ENCODE measurements at places on chromosomes 5 and 9.

DNA sequence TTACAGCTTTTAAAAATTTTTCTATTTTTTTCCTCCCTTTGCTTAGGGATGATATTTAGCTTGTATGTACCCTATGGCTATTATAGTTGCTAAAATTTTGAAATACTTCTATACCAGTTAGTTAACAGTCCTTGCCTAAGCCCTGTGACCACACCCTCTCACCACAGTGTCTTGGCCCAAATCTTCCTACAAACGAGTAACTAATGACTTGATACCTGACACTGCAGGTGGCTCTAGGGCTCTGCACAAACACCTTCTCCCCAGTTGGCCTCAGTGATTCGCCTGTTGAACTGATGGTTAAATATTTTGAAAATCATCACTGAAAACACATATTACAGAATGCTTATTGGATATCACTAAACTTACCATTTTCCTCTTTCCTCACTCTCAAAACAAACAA lies 449.6 kb upstream of the CHD1 start:
- DNase-seq: no peak

DNA sequence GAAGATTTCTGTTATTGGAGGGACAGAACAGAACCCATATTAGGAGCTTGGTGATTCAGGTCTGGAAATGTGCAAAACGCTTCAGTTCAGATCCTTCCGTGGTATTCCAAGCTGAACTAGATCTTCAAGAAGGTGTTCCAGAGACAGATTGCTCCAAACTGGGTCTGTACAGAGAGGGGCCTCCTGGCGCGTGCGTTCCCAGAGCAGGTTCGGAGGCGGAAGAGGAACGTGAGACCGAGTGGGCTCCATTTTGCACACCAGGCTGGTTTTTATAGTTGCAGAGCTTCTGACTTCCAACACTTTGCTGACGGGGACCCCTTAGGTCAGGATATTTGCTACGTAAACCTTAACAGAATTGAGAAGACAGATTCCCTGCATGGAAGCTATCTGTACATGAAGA lies 16.7 kb upstream of the RPL26L1 start:
- DNase-seq: no peak

DNA sequence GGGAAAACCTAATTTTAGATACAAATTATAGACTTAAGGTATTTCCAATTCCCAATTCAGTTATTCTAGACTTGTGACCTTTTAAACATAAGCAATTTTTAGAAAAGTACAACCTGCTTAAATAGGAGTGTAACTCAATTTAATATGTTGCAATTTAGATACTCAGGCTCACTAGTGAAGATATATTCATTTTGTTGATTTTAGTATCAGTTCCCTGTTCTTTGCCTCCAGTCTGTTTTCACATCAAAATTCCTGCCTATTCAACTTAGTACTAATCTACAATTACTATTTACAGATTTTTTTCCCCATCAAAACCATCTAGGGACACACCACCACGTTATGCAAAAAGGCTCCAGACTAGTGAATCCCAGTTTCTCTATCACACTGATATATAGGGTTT lies 30.4 kb downstream of the PWWP2A start:
- no peak for DNase-seq

- peak; percentile 74 for DNase-seq
These were observed 51.1 kb upstream of the SNX2 start for GRCh38 chr5:122723606-122724352.

DNA sequence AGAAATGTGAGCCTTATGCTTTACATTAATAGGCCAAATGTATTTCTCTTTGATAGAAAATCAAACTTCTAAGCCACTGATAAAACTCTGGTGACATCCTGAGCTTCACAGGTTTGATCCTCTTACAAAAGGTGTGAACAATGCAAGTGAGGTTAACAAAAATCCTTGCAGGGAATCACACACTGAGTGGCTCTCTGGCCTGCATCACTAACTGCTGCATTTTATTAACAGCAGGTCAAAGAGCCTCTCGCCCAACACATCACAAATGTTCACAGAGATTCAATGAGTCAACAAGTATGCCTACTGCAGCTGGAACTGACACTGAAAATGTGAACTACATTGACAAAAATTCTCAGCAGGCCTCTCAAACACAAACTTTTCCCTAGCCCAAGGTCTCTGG lies 122.3 kb downstream of the SEMA5A start:
- peak; percentile 31 for DNase-seq

GRCh38 chr5:153704110-153704509 lies 213.6 kb downstream of the GRIA1 start:
- DNase-seq: no peak

DNA sequence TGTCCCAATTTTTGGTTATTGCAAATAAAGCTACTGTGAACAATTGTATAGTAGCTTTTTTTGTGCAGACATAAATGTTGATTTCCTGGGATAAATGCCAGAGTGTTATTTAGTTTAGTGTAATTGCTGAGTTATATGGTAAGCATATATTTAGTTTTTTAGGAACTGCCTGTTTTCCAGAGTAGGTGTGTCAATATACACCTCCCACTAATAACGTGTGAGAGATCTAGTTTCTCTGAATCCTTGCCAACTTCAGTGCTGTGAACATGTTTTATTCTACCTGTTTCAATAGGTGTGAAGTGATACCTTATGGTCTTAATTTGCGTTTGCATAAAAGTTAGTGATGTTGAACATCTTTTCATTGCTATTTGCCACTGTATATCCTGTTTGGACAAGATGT lies 9.1 kb upstream of the OR2S2 start:
- DNase-seq: no peak

DNA sequence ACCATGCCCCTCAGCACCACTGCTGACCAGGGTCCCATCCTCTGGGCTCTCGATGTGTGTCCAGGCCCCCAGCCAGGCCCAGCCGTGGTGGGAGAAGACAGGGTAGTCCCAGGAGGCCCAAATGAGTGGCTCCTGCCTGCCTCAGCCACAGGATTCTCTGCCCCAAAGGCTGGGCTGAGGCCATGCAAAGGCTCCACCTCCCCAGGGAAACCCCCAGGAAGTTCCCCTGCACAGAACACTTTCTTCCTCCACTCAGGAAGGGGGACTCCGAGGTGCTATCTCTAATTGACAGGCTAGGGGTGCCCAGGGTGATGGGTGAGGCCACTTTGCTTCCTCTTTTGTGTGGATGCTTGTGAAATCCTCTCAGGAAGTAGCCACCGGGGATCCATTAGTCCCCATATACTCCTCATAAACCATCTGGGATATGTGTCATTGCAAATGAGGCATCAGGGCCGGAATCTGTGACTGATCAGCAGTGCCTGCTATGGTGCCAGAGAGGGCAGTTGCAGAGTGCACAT lies 23.1 kb upstream of the TDRD7 start:
- no peak for DNase-seq

- DNase-seq: no peak
These were observed 1726.4 kb upstream of the NUDT12 start for GRCh38 chr5:105288946-105289345.

Measured in cardiac fibroblast (primary cell).